Stimulated activated CD4-positive, alpha-beta T cell treated with anti-CD3 and anti-CD28 coated beads, Interleukin-2, amount 100 ng/mL, for 24 hours (primary cell): ENCODE measurements at places on chromosomes 4 and X.
A peak's percentile ranks its signal among the peaks of the same experiment; 100 is the strongest.

GRCh38 chrX:18961686-18962085 lies 22.2 kb downstream of the PHKA2 start:
- DNase-seq = no peak

DNA sequence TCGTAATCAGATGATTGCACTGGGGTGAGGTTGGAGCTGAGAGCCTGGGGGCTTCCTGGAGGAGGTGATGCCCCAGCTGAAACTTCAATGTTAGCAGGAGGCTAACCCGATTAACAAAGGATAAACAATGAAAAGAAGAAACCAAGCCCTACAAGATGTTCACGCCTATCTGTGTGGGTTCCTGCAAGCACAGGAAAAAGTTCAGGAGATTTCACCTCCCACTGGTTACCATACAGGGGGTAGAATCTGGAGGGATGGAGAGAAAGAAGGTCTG lies 27.5 kb downstream of the JAKMIP1 start:
- DNase-seq = no peak

- DNase-seq = no peak
Observed at GRCh38 chrX:147736045-147736444, 175.7 kb upstream of the FMR1 start.

DNA sequence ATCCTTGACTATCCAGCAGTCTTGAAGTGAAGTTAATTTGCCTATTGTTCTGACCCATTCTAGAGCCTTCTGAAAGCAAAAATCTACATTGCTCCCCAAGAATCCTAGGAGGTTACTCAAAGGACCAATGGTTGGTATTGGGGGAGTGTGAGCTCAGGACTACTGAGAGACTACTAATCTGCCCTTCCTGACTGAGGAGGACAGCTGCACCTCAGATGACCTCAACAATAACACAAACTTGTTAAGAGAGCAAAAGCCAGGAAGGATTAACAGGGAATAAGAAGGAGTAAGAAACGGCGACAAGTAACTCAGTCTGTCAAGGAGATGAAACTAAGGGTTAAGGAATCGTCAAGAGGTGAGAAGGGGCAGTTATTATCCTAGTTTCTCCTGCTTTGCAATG lies 43.4 kb downstream of the IDS start:
- no peak for DNase-seq

DNA sequence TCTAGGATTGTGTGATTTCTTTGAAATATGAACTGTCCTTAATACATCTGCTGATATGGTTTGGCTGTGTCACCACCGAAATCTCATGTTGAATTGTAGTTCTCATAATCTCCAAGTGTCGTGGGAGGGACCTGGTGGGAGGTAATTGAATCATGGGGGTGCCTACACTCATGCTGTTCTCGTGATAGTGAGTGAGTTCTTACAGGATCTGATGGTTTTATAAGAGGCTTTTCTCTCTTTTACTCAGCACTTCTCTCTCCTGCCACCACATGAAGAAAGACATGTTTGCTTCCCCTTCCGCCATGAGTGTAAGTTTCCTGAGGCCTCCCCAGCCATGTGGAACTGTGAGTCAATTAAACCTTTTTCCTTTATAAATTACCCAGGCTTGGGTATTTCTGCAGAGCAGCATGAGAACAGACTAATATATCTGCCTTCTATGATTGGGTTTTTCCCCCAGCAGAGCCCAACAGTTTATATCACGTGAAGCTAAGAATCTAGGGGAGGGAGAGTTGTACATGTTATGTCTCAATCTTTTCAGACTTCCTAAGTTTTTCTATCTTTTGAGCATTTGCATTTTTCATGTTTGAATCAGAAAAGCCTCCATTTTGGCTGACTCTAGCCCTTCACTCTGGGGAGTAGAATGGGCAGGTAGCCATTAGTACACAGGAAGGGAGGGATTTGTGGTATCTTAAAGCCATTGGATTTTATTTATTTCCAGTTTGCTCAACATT lies 58.9 kb downstream of the PLAC1 start:
- DNase-seq = peak; percentile 39

- no peak for DNase-seq
Observed at GRCh38 chr4:181465826-181466225, 777.4 kb upstream of the TENM3 start.

GRCh38 chr4:158035662-158036195 lies 137.1 kb downstream of the GASK1B start:
- no peak for DNase-seq

- DNase-seq = peak; percentile 36
Observed at GRCh38 chrX:154486052-154486395, 391 bp downstream of the UBL4A start.

- no peak for DNase-seq
Observed at GRCh38 chr4:106344647-106344970, 24.0 kb downstream of the GIMD1 start.

- no peak for DNase-seq
Observed at GRCh38 chr4:7323872-7324650, 110.7 kb downstream of the PSAPL1 start.

GRCh38 chr4:40414673-40415072 lies 79.5 kb downstream of the CHRNA9 start:
- DNase-seq = no peak

- no peak for DNase-seq
Observed at GRCh38 chrX:30893206-30893605, 4.2 kb upstream of the TAB3 start.

DNA sequence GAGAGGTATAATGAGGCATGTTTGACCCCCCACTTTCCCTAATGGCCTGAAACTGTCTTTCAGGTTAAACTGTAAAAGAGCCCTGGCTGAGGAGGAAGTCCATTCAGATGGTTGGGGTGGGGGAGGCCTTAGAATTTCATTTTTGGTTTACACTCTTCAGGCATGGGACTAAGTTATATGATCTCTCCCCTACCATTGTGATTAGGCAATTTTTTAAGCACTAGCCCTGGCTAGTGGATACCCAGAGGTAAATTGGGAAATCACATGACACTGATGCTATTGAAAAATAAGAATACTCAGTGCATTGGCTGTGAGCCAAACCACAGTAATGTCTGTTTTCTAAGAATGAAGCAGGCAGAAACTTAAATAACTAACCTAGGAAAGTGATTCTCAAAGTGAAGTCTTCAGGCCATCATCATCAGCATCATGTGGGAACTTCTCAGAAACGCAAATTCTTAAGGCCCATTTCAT lies 149.7 kb downstream of the RRAGB start:
- no peak for DNase-seq

DNA sequence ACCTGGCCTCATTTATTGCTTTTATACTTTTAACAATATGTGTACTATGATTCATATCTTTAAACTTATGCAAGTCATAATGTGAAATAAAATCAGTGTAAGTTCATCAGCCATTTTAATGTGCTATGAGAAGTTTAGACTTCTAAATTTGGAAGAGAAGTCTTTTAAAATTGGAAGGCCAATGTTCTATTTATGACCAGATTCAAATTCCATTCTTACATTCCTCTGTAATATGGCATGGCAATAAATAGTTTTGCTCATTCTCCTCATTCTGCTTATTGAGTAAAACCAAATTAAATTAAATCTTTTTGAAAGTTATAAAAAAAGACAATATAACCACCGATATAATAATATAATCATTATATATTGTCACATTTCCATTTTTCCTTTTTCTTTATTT lies 126.2 kb downstream of the SORBS2 start:
- DNase-seq = no peak
